PC-9 (cell line): ENCODE measurements at places on chromosomes 12 and 14.

- DNase-seq = no peak
Observed at GRCh38 chr12:114004402-114004801, 38.3 kb upstream of the RBM19 start.

- no peak for DNase-seq
Observed at GRCh38 chr12:26010293-26010821, 51.9 kb downstream of the RASSF8 start.

- DNase-seq = no peak
Observed at GRCh38 chr12:125089083-125089482, 23.8 kb downstream of the AACS start.

GRCh38 chr12:58416236-58416635, 474.9 kb downstream of the ATP23 start:
- DNase-seq = no peak

DNA sequence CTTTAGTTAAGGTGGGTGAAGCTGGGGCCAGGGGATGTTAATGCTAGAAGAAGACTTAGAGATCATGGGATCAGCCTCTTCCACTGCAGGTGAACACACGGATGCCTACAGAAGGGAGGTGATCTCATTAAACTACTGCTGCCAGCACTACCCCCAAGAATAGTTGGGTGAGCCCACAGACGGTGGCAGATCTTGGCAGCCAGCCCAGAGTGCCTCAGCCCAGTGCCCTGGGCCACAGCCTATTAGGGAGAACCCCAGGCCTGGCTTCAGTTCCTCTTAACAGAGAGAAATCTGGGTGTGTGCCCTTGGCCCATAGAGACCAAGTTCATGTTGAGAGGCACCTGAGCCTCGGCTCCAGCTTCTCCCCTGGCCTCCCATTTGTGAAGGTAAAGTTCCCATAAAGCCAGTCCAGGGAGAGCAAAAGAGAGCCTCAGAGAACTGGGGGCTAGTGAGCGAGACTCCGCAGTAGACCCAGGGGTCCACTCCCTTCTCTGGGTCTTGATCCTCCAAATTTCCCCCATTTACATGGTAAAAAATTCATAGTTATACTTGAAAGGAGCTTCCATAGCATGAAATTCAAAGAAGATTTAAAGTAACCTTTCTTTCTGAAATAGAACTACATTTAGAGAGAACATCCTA, 125.0 kb upstream of the CCND2 start:
- no peak for DNase-seq

DNA sequence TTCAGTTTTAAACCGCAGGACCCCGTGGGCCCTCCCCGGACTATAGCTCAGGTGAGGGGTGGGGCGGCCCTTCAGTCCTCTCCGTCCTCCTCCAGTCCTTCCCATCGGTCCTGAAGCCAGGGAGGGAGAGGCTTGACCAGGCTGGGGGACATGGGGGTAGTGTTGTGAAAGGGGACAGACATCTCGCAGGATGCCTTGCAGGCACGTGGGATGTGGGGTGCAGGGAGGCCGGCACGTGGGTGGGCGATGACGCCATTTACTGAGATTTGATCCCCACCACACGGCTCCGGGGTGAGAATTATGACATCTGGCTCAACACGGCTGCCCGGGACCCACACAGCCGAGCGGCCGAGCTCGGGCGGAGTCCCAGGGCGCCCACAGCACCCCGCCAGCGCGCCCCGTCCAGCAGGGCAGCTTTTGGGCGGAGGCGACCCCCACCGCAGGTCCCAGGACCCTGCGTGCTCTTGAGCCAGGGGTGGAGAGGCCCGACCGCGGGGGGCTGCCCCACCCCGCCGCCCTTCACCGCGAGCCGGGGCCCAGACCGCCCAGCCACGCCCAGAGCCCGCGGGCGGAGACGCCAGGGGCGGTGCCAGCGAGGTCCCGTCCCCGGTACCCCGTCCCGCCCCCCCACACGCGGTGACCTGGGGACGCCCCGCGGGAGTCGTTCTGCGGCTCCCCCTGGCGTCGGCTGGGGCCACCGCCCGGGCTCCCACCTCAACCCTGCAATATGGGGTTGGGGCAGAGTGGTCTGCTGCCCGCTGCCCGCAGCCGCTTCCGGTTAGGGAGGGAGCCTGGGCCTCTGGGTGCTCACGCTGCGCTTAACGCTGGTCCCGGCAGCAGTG, 3.3 kb upstream of the EXOC3L4 start:
- peak; percentile 67 for DNase-seq

GRCh38 chr14:47833011-47833410, 157.6 kb upstream of the MDGA2 start:
- no peak for DNase-seq

- DNase-seq = no peak
Observed at GRCh38 chr12:77435446-77436091, 370.2 kb upstream of the E2F7 start.

- peak; percentile 49 for DNase-seq
Observed at GRCh38 chr14:93037351-93037750, 78.4 kb downstream of the ITPK1 start.

DNA sequence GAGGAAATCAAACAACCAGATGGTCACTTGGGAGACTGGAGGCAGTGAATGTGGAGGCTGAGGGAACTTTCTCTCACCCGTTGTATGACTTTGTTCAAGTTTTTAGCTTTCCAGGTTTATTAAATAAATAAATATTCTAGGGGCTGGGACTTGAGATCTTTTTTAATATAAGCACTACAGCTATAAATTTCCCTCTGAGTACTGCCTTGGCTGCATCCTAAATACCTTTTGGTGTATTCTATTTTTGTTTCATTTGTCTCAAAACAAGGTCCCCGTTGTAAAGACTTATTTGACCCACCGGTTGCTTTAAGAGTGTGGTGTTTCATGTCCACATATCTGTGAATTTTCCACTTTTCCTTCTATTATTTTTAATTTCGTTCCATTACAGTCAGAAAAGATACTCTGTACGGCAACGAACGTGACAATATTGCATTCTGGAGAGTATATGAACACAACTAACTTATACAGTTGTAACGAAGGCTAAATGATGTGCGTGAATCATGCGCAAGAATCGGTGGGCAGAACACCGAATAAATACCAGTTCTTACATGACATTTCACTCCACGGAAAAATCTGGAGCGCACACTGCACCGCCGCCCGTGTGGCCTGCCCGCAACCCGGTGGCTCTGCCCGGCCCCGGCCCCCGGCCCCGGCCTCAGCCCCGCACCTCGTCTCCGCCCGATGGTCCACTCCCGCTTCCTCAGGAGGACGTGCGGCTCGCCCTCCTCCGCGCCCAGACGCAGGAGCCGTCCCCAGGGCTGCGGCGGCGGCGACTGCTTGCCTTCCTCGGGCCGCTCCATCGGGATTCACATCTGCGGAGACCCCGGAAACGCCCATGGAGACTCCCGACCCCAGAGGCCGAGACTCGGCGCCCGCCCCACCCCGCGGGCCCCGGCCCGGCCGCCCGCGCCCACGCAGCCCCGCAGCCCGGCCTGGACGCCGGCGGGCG, 602 bp downstream of the CHFR start:
- no peak for DNase-seq

GRCh38 chr14:100696590-100696989, 30.1 kb upstream of the DLK1 start:
- DNase-seq = no peak

- no peak for DNase-seq
Observed at GRCh38 chr12:105819549-105819948, 319.2 kb downstream of the NUAK1 start.

DNA sequence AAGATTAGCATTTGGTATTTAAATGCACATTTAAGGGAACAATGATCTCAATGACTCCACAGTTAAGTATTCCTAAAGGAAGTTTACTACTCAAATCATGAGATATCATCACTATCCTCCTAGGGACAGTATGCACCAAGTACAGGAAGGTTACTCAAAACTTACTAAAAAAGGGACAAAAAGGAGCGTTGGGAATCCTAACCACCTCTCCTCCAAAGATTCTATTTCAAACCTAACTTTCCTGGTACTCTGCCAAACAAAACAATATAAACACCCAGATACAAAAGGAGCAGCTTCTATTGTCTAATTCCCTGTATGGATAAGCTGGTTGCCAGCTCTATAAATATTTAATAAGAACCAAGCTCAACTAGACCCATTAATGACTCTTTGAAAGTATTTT, 377.7 kb downstream of the NUAK1 start:
- DNase-seq = no peak

GRCh38 chr14:51733147-51733546, 81.4 kb downstream of the FRMD6 start:
- DNase-seq = no peak

DNA sequence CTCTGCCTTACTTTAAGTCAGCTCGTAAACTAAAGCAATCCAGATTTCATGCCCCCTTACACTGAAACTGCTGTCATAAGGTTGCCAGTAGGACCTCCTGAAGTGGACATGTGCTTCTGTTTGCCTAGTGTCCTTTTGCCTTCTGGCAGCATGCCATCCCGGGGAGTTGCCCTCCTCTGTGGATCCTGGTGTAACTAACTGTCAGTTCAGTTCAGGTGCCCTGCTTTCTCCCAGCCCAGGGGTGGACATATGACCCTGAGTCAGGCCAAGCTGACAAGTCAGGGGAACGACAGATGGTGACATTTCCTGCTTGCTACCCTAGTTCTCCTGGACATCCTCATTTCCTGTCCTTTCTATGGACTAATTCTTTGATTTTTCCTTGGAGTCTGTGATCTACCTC, 25.6 kb downstream of the AKAP6 start:
- no peak for DNase-seq

DNA sequence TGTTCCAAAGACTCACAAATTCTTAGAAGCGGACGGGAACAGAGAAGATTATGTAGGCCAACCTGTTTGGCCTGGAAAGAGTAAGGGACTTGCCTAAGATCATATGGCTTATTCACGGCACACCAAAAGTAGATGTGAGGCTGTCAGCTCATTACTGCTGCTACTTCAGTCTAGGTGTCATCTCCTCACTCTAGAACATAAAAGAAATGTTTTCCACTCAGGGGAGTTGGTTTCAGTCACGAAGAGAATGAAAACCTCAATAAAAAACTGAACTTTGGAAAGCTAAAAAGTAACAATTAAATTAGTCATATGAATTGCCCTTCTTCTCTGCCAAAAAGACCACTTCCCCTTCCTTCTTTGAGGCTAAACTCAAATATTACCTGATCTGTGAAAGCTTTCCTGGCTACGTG, 658 bp upstream of the CEP128 start:
- DNase-seq = no peak

DNA sequence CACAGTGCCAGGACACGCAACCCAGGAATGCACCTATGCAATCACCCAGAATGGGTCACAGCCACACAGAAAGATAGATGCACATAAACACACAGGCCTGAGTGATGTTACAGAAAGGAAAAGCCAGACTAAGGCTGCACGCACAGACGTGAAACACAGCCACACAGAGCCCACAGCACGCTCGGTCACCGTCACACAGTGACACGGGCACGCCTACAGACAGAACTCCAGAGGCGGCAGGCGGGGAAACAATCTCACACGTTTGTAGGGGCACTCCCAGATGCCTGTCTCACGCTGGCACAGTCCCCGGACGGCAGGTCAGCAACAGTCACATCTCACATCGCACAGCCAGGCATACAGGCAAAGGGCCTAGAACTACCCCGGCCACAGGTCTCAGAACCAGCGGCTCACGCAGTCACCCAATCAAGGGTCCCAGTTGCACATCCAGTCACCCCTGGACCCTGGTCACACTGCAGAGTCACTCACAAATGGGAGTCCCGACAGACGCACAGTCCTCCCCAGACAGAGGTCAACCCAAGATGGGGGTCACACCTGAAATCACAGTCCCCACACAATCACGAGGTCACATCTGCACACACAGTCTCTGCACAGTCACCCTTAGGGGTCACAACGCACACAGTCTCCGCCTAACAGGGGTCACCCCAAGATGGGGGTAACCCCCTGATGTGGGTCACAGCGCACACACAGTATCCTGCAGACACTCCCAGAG, 790 bp downstream of the SSH1 start:
- peak; percentile 55 for DNase-seq

GRCh38 chr12:122121745-122122144, 43.2 kb downstream of the MLXIP start:
- no peak for DNase-seq

GRCh38 chr14:85444635-85445034, 85.3 kb upstream of the FLRT2 start:
- no peak for DNase-seq

GRCh38 chr12:52045794-52046199, 5.4 kb upstream of the NR4A1 start:
- peak; percentile 34 for DNase-seq

GRCh38 chr14:71116568-71117122, 209.4 kb downstream of the PCNX1 start:
- no peak for DNase-seq

DNA sequence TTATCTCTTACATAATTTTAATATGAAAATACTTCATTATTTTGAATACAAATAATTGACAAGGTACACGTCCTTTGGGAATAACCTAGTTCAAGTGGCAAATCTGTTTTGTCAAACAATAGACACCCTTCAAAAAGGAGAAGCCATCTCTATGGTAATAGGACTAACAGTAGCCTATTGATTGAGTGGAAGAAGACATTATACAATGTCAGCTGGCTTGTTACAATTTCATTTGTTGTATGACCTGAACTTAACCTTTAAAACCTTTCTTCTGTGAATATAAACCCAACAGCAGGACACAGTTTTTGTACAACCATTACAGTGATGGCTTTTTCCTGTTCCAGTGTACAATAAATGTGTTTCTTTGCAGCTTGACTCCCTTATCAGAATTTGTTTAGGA, 8.1 kb downstream of the TMEM260 start:
- no peak for DNase-seq

GRCh38 chr12:39723831-39724230, 104.2 kb upstream of the ABCD2 start:
- no peak for DNase-seq

- no peak for DNase-seq
Observed at GRCh38 chr12:39930101-39930500, 175.8 kb downstream of the SLC2A13 start.

DNA sequence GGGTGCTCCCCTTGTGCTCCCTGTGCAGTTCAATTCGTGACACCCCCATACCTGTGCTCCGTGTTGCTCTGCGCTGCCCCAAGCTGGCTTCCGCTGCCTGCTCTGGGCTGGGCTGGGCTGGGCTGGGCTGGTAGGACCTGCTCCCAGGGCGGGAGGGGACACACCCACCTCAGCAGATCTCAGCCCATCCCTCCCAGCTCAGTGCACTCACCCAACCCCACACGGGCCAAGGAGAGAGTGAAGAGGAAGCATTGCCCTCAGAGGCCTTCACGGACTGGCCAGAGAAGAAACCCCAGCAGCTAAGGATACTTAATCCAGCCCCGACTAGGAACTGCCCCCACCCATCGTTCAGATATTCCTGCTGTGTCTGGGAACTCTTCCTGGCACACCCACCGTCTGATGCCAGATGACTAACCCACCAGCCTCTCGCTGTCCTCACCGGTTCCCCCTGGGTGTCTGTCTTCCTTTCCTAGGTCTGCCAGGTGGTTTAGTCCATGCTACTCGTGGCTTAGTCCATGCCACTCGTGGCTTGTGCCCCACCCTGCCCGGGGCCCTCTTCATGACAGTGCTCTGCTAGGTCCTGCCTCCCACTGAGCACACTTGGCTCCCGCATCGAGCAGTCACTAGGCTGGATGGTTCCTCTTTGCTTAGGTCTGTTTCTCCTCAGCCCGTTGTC, at the start of gene LPAR5:
LPAR5 (minus strand) TSS at position 104 of the 676 bp plus-strand sequence. CDS start 14,711 bp downstream, outside the sequence.
- peak; percentile 91 for DNase-seq
